CD14-positive monocyte (primary cell): ENCODE measurements at places on chromosomes 3 and 15.

DNA sequence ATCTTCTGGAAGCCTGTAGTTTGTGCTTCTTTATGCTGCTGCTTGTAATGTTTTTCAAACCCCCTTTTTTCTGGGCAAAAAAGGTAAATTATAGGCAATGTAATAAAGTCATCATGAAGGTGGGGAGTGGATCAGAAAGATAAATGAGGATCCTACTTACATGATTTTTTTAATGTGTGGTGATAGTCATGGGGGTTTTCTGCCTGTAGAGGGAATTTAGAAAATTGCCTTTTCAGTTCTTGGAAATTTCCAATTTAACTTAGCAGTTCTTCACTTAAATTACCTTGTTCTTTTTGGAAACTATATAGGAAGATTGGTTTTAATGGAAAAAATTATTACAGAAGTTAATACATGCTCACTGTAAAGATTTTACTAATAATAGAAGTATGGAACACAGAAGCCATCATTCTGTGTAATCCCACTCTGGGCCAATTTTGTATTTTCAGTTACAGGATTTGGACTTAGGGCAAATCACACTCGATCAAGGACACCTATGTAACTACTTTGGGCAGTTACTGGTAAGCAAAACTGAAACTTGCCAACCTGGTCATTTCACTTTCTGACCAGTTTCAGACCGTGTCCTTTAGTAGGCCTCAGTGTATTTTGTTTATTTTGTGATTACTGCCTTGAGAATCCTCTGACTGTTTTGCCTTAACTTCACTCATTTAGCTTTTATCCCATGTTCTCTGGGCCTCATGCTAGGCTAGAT, 10.5 kb upstream of the SCAANT1 start:
- no peak for DNase-seq

DNA sequence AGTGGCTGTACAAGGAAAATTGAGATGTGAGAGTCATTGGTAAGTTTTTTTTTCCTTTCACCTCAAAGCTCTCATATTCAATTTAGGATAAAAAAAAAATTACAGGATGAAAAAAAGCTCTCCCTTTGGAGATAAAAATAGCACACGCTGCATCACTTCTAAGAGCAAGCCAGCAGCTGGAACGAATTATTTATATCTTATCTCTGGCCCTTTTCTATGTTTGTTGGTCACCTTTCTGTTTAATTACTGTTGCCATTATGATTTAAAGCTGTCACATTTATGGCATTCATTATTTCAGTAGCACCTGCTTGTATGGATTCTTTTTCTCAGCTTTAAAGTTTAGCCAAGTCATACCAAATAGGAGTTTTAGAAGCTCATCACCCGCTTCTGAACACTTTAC, 171.6 kb upstream of the PDZRN3 start:
- DNase-seq, result no peak

GRCh38 chr3:143332026-143332425, 212.5 kb downstream of the CHST2 start:
- no peak for DNase-seq

- no peak for DNase-seq
These were observed 7.6 kb downstream of the BRPF1 start for GRCh38 chr3:9739181-9739580.

DNA sequence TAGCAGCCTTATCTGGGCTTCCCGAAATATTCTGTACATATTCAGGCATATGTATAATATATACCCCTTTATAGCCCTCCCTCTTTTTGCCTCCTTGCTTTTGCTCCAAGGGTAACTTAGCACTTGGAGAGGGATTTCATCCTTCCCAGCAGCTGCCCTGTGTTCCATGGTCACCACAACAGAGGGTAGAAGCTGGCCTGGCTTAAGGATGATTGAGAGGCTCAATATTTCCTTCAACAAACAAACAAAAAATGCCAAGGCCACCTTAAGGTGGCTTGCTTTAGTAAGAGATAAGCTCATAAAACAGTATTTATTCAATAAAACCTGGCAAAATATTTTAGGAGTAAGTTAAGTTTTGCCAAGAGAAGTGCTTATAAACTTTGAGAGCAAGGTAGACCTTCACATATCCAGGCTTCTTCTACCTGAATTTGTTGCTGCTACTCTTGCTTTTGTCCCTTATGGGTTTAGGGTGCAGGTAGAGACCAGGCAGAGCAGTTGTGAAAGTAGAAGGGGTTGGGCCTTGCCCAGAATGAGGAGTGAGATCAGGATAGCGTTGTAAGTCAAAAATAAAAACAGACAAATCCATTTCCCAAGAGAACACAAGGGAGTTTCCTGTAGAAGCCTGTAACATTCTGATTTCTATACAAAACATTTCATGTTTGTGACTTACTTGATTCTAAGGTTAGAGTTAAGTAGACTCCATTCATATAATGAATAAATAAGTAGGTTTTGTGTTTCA, 52.7 kb upstream of the ATOSA start:
- DNase-seq, result no peak

GRCh38 chr3:157180262-157180661, 20.3 kb upstream of the CCNL1 start:
- DNase-seq, result no peak
